ENCODE measurements at places on chromosomes 5 and 9.

GRCh38 chr5:124130816-124131215, 615.6 kb downstream of the ZNF608 start:
- no peak for DNase-seq

GRCh38 chr5:86918246-86918645, 300.5 kb downstream of the COX7C start:
- DNase-seq, result no peak

- DNase-seq, result no peak
These were observed 46.1 kb downstream of the ASTN2 start for GRCh38 chr9:117368684-117369230.

- no peak for DNase-seq
These were observed 33.2 kb downstream of the CSF1R start for GRCh38 chr5:150052956-150053712.

DNA sequence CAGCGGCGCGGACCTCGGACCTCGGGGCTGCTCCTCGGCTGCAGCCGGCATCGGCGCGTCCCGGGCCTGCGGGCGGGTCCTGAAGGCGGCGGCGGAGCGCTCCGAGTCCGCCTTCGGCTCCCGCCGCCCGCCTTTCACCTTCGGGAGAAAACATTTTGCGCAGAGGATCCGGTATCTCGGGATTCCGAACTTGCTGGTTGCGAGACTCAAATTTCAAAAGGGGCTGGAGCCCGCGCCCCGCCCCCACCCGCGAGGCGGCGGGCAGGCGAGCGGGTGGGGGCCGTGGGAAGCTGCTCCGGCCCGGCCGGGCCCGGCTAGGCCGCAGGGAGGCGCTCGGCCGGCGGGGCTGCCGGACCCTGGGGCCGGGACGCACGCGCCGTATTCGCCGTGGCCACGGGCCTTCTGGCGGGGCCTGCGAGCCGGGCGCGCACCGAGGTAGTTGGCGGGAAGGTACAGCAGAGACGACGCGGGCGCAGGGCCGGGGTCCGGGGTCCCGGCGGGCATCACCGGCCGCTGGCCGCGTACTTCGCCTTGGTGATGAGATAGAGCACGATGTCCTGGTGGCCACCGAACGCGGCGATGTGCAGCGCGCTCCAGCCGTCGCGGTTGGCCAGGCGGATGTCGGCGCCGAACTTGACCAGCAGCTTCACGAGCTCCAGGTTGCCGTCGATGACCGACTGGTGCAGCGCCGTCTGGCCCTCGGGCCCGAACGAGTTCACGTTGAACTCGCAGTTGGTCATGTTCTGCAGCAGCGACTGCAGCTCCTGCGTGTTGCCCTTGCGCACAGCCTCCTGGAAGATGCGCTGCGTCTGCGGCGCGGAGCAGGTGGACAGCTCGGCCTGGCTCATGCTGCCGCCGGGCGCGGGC, 757 bp downstream of the NRARP start:
- no peak for DNase-seq

GRCh38 chr9:23524607-23525155, 301.4 kb downstream of the ELAVL2 start:
- no peak for DNase-seq

GRCh38 chr9:127426756-127427155, 2.6 kb downstream of the ZNF79 start:
- no peak for DNase-seq

- no peak for DNase-seq
These were observed 182.3 kb downstream of the SPATA31D1 start for GRCh38 chr9:82170866-82171265.

GRCh38 chr5:40879163-40879942, 29.9 kb upstream of the C7 start:
- DNase-seq, result no peak

- DNase-seq, result no peak
These were observed 310.9 kb downstream of the EFNA5 start for GRCh38 chr5:107359916-107360234.

- no peak for DNase-seq
These were observed 969 bp downstream of the CLK4 start for GRCh38 chr5:178625679-178626483.

- no peak for DNase-seq
These were observed 62.4 kb downstream of the ERGIC1 start for GRCh38 chr5:172896465-172896864.

GRCh38 chr5:110053824-110054223, 364.1 kb downstream of the MAN2A1 start:
- no peak for DNase-seq

GRCh38 chr5:90644132-90644531, 85.5 kb downstream of the ADGRV1 start:
- DNase-seq, result no peak

DNA sequence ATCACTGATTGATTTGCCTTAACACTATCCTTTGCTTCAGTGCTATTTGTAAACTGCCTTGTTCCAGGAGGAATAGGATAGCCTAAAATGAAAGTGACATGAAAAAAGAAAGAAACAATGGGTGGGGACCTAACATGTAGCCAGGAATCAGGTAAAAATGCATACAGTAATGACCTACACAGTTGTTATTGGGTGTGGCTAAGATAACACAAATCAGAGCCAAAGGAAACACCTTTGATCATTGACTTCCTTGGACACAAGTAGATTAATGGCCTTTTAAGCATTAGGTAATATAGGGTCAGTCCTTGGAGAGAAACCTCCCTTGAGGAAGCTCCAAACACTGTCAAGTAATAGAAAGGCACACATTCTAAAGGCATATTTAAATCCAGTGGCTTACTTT, 220.4 kb downstream of the TRPM3 start:
- DNase-seq, result no peak

DNA sequence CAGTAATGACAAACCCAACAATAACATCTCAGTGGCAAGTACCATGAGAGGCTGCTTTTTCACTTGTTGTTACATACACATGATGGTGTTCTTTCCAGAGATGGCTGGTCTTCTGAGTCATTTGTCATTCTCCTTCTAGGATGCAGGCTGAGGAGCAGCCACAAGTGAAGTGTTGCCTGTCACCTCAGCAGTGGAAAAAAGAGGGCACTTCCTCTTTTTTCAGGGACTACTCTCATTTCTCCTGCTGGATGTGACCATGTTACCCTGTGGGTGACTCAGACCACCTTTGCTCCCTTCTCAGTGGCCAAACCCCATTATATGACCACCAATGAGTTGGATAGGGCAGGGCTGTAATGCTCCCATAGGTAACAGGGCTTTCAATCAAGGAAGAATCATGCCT, 587.0 kb upstream of the ADAMTS16 start:
- DNase-seq, result no peak

- no peak for DNase-seq
These were observed 522.3 kb upstream of the ST8SIA4 start for GRCh38 chr5:101425339-101425859.

- DNase-seq, result no peak
These were observed 166.5 kb downstream of the C9orf152 start for GRCh38 chr9:110041452-110041851.

DNA sequence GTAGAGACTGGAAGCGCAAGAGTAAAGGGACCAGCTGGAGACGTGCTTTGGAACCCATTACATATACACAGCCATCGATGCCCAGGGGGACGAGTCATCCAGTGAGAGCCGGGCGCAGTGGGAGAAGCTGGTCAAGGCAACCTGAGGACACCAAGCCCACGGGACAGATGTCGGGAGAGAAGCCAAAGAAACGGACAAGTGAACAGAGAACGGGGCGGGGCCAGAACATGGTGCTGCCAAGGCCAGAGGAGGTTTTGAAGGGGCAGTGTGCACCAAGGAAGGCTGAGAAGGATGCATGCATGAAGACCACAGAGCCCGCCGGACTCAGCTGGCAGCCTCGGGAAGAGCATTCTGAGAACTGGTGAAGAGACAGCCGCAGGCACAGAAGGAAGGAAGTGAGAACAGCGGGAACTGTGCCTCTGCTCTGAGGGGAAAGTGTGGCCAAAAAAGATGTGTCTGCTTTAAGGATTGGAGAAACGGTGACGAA, 20.3 kb downstream of the CAMSAP1 start:
- DNase-seq, result no peak

DNA sequence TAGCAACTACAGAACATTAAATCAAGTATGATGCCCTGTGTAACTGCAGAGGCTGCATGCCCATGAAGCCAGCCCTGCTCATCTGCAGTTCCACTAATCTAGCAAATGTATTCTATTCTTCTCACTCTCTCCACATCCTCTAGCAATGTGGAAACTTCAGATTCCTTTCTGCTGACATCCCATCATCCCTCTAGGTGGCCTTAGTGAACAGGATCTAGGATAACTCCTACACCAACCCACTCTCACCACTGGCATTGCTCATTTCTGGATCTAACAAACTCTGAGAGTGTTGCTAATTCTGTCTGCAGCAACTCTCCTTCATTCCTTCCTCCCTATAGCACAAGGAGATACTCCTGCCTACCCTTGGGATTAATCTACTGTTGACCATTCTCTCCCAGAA, 80.8 kb downstream of the FAM81B start:
- no peak for DNase-seq

DNA sequence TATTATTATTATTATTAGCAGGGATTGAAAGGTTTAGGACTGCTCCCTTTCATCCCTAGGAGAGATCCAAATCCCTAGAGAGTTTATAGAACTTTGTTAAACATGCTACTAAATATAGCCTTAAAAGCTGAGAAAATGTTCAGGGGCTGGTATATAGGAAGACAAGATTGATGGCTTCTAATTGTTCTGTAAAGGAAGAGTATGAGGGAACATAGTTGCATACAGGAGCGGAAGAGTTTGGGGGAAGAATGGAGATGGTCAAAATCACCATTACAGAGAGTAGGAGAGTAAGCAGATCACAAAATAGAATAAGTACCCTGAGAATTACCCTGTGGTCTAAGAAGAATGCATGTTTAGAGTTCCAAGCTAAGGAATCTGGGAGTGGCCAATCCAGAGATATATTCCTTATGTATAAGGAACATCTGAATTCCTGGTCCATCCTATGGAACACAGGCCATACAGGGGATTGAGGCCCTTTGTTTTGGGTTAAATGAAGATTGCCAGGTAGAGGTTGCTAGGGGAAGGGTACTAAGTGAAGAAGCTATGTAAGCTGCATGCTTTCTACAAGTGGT, 158.0 kb upstream of the APC start:
- no peak for DNase-seq

DNA sequence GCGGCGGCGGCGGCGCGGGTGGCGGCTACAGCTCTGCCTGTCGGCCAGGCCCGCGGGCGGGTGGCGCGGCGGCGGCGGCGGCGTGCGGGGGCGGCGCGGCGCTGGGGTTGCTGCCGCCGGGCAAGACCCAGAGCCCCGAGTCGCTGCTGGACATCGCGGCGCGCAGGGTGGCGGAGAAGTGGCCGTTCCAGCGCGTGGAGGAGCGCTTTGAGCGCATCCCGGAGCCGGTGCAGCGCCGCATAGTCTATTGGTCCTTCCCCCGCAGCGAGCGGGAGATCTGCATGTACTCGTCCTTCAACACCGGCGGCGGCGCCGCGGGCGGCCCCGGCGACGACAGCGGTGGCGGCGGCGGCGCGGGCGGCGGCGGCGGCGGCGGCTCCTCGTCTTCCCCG, 296 bp downstream of the ZSWIM6 start:
- peak; percentile 75 for DNase-seq

DNA sequence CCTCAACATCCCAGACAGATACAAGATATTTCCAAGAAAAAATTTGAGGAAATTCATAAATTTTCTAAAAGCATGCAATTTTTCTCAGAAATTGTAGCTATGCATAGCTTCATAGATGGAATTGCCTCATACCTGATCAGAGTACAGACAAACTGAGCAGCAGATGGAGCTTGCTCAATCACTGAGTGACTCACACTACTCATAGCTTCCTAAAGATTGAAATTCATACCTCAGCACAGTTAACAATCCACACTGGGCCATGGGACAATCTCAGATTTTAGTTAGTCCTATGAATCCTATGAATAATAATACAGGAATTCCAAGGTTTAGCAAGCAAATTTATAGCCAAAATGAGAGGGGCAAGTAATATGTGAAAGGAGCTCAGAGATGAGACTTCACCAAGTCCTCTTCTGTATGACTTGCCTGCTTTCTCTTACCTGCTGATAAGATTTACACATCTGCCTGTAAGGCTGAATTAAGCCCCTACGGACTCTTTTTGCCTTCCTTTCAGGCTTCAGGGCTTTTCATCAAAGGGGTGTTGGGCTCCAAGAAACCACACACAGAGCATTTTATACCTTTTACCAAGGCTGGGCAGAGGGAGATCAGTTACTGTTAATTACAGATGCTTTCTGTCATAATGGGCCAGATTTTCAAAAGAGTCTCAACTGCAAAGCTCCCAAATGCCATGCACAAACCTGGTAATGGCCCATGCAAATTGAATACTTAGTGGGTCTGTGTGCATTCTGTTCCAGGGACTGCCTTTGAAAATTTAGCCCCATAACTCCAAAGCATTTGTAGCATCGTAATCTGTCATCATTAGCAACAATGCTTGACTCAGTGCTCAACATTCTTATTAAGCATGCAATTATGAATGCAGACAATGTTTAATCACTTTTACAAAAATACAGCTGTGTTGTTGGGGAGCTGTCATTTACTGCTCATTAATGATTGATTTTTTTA, 439.3 kb downstream of the DTWD2 start:
- DNase-seq, result no peak

GRCh38 chr5:81517462-81517861, 123.5 kb upstream of the ACOT12 start:
- no peak for DNase-seq

- DNase-seq, result no peak
These were observed 77.0 kb upstream of the RASA1 start for GRCh38 chr5:87190687-87191086.

Data from CD4-positive, alpha-beta T cell (primary cell).